CD4-positive, alpha-beta T cell treated with Interleukin-4 for 4 hours (primary cell): ENCODE measurements at places on chromosomes 16 and 17.

- DNase-seq: no peak
Measured at GRCh38 chr16:69037373-69038160, 67.9 kb upstream of the HAS3 start.

GRCh38 chr17:64683796-64684195 is 21.7 kb upstream of the SMURF2 start:
- DNase-seq: no peak

DNA sequence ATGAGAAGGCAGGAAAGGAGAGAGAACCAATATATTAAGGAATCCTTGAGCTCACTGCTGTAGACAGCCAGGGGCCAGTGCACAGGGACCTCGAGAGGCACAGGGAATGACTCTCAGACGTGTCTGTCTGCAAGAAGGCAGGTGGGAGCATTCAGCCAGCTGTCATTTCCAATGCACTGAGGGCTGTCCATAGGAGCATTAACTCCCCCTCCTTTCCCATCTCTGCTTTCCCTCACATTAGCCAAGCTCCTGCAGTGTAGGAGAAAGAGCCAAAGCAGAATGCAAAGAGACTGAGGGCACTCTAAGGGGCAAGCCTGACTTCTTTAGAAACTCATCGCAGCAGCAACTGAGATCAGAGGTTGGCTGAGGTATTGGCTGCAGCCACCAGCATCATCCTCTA is 218.3 kb downstream of the CDH13 start:
- no peak for DNase-seq

DNA sequence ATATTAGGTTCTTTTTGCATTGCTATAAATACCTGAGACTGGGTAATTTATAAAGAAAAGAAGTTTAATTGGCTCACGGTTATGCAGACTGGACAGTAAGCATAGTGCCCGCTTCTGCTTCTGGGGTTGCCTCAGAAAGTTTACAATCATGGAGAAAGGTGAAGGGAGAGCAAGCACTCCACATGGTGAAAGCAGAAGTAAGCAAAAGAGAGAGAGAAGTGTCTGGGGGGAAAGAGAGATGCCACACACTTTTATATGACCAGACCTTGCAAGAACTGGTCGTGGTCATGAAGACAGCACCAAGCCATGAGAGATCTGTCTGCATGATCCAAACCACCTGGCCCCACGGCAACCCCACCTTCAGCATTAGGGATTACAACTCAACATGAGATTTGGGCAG is 45.4 kb downstream of the KCNJ16 start:
- no peak for DNase-seq

GRCh38 chr17:83024218-83024971 is 55.0 kb upstream of the METRNL start:
- DNase-seq: no peak

- no peak for DNase-seq
Measured at GRCh38 chr17:83085103-83085502, 5.7 kb downstream of the METRNL start.

GRCh38 chr17:76444518-76445311 is 8.2 kb downstream of the UBE2O start:
- DNase-seq: no peak

GRCh38 chr17:10640475-10640874 is 16.6 kb downstream of the MYH3 start:
- DNase-seq: no peak
